NCI-H69 (cell line): ENCODE measurements at places on chromosomes 2 and 18.

- no peak for DNase-seq
Observed at GRCh38 chr2:26632624-26633185, 8.5 kb downstream of the CIB4 start.

DNA sequence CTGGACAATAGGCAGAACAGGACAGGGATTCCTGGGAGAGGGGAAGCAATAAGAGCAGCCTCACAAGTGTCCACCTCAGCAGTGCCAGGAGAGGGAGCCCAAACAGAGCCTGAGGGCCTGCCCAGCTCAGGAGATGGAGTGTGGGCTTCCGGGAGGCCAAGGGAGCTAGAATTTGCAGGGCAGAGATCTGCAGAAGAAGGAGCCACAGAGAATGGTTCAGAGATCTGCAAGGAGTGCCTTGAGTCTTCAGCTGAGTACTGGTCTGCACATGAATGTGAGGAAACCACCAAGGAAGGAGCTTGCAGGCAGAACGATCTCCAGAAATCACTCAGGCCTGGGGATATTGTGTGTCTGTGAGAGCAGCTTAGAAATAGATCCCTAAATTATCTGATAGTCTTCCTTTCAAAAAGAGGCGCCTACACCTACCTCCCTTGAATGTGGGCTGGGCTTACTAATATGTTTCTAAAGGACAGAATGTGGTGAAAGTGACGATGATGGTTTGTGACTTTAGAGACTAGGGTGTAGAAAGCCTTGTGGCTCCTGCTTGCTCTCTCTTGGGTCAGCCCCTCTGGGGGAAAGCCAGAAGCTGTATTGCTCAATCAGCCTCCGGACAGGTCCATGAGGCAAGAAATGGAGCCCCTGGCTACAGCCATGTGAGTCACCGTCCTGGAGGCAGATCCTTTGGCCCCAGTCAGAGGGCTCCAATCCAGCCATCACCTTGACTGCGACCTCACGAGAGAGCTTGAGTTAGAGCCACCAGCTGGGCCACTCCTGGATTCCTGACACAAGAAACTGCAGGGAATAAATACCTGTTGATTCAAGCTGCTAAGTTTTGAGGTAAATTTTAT lies 7.6 kb upstream of the LPIN1 start:
- peak; percentile 28 for DNase-seq

DNA sequence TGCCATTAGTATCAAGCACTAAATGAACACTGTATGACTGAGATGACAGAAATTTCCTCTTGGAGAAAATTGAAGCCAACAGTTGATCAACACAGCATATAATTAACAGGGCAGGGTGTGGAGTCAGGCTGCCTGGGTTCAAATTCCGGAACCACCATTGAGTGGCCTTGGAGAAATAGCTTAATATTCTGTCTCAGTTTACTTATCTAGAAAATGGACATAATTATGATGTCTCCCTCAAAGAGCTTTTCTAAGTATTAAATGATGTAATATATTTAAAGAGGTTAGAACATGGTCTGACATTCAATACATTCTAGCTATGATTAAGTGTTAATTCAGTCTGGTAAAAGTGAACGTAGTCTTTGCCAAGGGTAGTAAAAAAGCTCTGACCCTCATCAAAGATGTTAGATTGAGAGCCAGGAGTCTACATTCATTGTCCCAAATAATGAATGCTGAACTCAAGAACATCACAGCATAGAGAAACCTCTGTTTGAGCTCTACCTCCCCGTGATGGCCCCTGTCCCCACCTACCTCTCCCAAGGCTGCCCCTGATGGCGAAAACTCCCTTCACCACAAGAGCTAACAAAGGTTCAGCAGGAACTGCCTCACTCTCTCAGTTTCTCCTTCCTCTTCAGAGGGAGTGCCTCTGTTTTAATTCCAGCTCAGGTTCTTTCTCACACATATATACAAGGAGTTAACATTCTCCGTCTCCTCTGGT lies 2.7 kb upstream of the VWA3B start:
- DNase-seq = no peak

DNA sequence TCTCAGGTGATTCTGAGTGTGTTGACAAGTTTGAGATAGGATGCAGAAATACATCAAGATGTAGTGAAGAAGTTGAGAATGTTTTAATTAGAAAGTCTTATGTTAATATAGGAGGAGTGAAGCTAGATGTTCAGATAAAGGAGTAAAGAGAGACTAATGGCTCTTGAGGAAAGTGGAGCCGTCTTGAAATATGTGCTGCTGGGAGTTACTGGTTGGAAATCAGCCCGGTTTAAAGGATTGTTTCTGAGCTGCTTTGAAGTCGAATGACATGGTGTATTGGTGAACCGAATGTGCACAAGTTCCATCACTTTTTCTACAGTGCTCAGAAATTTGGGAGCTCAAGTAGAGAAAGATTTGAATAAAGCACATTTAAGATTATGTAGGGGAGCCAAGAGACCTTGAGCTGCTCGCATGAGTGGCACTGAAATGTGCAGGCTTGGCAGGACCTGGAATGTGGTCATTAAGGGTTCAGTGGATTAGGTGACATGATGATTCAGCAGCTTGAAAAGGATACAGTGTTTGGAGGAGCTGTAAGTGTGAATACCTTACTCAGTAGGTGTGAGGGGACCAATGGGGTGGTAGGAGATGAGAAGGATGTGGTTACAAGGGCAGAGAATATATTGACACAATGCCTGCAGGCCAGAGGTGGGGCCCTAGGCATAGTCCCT lies 68.6 kb downstream of the CAB39 start:
- DNase-seq = no peak

DNA sequence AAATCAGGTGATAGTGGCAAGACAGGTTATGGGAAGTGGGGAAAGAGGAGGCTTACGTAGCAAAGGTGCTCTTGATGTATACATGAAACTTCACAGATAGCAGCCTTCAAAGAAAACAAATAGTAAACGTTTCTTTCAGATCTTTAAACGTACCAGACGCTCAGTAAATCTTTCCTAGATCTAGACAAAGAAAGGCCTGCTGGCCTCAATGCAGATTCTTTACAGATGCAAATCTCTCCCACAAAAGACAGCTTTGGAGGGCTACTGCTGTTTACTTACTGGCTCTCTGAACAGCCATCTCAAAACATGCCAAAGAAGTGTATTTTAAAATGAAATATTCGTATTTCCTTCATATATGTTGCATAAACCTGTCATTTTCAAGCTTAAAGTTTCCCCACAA lies 1279.9 kb upstream of the NRXN1 start:
- DNase-seq = no peak

DNA sequence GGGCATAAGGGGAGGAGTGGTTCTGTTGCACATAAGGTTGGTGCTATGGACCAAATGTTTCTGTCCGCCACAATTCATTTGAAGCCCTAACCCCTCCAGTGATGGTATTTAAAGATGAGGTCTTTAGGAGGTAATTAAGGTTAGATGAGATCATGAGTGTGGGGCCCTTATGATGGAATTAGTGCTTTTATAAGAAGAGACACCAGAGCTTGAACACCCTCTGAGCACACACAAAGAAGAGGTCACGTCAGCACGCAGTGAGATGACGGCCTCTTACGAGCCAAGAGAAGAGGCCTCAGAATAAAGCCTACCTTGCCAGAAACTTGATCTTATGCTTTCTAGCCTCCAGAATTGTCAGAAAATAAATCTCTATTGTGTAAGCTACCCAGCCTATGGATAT lies 386.4 kb upstream of the CYRIA start:
- DNase-seq = peak; percentile 45

DNA sequence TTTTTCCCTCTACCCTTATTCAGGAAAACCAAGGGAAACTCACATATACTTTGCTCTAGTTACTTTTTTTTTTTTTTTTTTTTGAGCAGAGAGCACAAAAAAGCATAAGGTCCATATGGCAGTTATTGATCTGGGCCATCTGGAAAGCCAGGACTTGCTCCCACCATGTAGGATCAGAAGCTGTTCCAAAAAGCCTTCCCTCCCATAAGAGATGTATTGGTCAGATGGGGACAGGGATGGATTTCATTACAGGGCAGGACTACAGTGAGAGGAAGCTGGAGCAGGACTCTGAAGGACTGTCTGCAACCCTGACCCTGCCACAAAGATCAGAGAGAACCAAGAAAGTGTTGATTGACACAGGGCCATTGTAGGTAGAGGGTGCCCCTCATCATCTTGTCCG lies 57.3 kb downstream of the NRP2 start:
- DNase-seq = no peak

GRCh38 chr2:77807531-77808215 lies 285.5 kb upstream of the LRRTM4 start:
- no peak for DNase-seq
